Kasumi-1 (cell line): ENCODE measurements at places on chromosomes 11 and 22.

- DNase-seq: no peak
These were observed 22.5 kb upstream of the ADA2 start for GRCh38 chr22:17241576-17242330.

GRCh38 chr11:117986981-117987574 is 884 bp downstream of the IL10RA start:
- DNase-seq: peak; percentile 44

DNA sequence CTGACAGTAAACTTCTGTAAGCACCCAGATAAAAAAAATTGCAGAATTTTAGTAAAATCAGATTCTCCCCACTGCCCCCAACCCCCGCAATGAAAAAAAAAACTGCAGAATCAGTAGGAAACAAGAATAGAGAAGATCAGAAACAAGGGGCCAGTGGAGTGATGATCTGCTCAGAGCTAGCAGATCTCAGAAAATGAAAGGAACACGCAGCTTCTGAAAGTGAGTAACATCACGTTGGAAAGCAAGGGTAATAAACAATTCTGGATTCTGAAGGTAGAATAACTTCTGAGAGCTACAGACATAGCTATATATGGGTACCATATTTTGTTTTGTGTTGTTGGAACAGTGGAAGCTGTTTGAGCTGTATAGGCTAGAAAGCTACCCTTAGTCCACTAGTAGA is 23.2 kb downstream of the ACAT1 start:
- no peak for DNase-seq

GRCh38 chr11:64025205-64025604 is 10.5 kb upstream of the FLRT1 start:
- no peak for DNase-seq

GRCh38 chr11:2311353-2312133 is 9.7 kb downstream of the TSPAN32 start:
- no peak for DNase-seq

GRCh38 chr11:82907371-82907770 is 5.8 kb downstream of the DDIAS start:
- DNase-seq: no peak

DNA sequence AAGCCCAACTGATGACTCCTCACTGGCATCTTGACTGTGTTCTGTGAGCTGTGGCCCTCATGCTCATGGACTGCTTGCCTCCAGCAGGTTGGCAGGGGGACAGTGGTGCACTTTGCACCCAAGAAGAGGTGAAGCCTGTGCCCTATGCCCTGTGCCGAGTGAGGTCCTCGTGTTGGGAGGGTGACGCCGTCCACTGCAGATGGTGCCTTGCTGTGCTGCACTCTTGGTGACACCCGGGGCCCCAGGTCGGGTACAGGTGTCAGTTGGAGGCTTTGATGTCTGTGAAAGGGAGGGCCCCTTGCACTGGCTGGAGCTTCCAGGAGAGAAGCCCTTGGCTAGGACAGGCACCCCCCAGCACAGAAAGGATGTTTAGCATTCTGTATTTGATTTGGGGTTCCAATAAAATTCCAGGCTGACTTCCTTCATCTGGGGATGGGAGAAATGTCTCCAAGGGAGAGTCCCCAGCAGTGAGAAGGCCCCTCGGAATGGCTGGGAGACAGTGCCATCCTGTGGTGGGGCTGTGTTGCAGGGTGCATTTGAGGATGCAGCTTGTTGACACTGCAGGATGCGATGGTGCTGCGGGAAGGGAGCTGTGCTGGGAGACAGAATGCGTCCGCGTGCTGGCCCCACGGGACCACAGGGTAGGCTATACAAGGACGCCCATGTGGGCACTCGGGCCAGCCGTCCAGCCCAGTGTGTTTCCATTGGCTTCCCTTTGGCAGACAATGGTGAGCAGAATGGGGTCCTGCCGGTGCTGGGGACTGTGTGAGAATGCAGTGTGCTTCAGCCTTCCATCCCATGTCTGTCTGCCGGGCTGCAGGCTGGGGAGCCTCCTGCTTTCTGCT is 2.5 kb upstream of the ZDHHC8 start:
- DNase-seq: peak; percentile 24

- no peak for DNase-seq
These were observed 63.8 kb upstream of the THY1 start for GRCh38 chr11:119486691-119487259.

GRCh38 chr11:12243911-12244550 is 133.3 kb upstream of the PARVA start:
- DNase-seq: no peak

GRCh38 chr11:107549253-107549953 is 16.1 kb downstream of the ALKBH8 start:
- peak; percentile 83 for DNase-seq

- no peak for DNase-seq
These were observed 4.0 kb upstream of the PRDM11 start for GRCh38 chr11:45142241-45143055.

DNA sequence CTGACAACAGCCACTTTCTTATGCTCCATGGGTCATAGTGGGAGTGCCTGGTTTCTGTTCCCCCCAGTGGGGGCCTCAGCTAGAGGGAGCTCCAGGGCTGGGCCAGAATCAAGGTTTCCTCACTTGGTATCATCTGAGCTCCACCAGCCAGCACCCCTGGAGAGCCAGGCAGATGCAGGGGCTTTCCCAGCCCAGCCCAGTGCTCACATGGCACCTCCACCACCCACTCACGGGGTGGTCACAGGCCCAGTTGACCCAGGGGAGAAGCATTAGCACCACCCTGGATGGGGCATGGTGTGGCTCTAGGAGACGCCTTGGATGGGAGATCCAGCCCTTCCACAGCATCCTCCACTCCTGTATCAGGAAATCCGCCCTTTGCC is 24.1 kb upstream of the WNT7B start:
- no peak for DNase-seq

- no peak for DNase-seq
These were observed 506.8 kb downstream of the BRD1 start for GRCh38 chr22:49320714-49321476.

DNA sequence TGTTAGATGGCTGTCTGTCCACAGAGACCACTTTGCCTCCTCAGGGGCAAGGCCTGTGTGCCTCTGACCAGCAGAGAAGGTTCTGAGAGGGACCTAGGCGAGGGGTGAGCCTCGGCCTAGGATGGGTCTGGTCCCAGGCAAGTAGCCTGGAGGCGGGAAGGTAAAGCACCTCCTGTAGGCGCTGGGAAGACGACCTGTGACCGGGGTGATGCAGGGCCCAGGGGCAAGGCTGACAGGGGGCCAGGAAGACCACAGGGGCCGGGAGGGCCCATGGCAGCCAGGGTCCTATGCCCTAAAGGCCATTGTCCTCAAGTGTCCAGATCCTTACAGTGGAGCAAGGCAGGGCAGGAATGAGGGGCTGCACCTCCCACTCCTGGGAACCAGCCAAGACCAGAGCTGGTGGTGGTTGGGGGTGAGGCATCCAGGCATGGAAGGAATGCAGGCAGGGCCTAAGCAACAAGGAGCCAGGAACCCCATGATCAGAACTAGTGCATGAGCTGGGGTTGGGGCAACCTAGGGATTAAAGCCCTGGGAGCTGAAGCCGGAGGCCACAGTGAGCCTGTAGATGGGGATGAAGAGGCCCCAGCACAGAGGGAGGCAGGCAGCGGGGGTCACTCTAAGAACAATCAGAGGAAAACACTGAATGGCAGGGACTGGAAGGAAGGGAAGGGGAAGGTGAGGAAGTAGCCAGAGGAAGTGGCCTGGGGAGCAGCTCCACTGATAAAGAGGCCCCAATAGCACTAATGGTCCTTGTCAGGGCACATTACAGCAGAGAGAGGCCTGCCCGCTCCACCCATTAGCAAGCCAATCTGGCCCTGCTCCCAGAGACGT is 32.9 kb upstream of the KLHL35 start:
- no peak for DNase-seq

- DNase-seq: no peak
These were observed 87.2 kb downstream of the WNT7B start for GRCh38 chr22:45889539-45890350.

GRCh38 chr11:2963761-2964160 is 28.4 kb downstream of the NAP1L4 start:
- DNase-seq: no peak

GRCh38 chr11:64461081-64461480 is 102.1 kb downstream of the RPS6KA4 start:
- DNase-seq: no peak

DNA sequence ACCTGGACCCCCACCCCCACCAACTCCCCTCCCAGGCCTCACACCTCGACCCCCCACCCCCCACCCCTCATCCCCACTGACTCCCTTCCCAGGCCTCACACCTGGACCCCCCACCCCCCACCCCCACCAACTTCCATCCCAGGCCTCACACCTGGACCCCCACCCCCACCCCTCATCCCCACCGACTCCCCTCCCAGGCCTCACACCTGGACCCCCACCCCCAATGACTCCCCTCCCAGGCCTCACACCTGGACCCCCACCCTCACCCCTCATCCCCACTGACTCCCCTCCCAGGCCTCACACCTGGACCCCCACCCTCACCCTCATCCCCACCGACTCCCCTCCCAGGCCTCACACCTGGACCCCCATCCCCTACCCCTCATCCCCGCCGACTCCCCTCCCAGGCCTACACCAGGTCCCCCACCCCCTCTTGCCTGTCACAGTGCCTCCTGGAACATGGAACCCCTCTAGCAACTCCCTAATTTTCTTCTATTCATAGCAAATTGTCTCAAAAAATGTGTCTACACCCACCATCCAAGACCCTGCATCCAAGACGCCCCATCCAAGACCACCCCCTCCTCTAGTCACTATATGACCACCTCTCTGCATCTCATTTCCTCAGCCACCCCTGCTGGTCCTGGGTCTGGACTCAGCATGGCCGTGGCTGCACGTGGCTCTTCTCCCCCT is 36.9 kb upstream of the BRSK2 start:
- DNase-seq: no peak

GRCh38 chr11:102664001-102664752 is 39.0 kb upstream of the MMP20 start:
- DNase-seq: peak; percentile 29

DNA sequence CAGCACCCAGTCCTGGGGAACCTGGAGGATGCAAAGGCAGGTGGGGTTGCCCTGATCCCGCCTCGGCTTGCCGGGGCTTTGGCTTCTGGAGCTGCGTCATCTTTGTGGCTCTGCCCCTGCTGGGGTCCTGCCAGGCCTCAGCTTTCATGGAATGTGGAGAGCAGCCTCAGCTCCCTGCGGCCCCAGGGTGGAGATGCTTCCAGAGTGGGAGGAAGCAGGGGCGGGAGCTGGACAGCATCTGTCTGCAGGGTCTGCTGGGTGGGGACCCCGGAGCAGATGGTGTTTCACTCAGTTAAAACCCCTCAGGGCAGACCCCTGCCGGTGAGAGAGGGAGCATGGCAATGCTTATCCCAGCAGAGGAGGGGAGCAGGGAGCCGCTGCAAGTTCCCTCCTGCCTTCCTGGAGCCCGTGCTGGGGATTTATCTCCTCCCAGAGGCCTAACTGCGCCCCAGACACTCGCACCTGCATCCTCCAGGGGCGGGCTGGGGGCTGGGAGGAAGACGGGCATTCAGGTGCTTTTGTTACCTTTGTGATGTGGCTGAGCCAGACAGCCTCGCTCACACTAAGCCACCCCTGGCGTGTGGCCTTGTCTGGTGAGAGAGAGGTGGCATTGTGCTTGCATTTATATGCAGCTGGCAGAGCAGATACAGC is 15.7 kb downstream of the GRIK4 start:
- DNase-seq: no peak

DNA sequence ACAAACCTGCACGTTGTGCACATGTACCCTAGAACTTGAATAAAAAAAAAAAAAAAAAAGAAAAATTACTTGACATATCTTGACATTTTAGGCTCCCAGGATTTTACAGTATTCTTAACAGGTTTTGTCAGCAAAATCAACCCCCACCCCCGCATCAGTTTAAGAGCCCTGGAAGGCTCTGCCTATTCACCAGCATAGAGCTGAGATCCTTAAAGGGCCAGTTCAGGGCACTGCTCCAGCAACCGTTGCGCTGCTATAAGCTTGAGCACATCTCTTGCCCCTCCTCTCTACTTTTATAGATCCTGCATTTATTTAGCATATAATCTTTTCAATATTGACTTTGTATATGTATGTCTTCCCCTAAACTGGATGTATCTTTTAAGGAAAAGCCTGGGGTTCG is 697 bp upstream of the PAFAH1B2 start:
- DNase-seq: peak; percentile 72

GRCh38 chr11:95149651-95150364 is 60.2 kb downstream of the ENDOD1 start:
- no peak for DNase-seq

DNA sequence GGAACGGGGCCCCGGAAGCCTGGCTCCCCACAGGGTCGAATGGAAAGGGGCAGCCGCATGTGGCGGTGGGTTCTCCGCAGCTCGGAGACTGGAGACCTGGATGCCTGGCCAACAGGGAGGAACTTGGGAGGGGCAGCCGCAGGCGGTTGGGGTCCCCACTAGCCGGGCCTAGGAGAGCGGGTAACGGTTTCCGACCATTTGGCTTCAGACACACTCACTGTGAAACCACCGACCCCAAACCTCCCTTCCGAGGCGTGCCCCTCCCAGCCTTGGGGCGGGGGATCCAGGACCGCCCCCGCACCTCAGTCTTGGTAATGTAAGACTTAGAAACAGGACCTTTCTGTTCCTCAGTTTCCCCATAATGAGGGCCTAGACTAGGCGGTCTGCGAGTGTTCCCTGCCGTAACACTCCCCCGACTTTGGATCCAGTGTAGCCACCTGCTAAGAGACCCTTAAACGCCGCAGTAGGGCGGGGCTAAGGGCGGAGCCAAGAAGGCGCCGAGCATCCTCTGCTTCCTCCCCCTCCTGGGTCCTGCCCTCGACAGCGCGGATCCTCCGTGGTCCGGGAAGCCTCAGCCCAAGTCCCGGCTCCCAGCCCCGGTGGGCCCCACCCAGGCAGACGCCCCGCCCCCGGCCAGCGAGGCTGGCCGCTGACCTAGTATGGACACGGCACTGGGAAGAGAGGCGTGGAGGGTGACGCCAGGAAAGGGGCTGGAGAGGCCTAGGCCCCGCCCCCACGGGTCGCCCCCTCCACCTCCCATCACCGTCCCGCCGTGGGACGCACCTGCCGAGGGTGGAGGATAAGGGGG is 1.8 kb upstream of the RASGRP2 start:
- DNase-seq: peak; percentile 62

DNA sequence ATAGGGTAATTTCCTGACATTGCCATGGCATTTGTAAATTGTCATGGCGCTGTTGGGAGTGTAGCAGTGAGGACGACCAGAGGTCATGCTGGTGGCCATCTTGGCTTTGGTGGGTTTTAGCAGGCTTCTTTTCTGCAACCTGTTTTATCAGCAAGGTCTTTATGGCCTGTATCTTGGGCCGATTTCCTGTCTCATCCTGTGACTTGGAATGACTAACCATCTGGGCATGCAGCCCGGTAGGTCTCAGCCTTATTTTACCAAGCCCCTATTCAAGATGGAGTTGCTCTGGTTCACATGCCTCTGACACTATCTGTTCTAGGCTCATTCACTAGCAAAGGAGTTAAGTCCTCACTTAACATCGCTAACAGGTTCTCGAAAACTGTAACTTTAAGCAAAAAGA is 1374.2 kb downstream of the FAM181B start:
- DNase-seq: no peak

GRCh38 chr22:29946220-29946619 is 63.2 kb downstream of the MTMR3 start:
- no peak for DNase-seq

DNA sequence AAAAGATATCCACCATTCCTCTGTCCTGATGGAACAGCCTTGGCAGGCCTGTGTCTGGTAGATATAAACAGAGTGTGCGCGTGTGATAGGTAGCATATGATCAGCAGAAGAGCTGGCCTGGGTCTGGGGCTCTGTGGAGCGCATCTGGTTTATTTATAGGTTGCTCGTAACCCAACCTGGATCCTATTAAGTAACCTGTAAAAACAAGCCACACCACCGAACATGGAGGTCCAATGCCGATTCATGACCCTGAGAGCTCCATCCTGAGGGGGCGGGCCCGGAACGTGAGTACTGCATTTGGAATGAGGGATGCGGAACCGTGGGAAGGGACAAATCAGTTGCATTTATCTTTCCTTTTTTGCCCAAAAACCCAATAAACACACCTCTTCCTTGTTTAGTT is 31.9 kb upstream of the APOL5 start:
- DNase-seq: no peak
